Activated naive CD4-positive, alpha-beta T cell treated with anti-CD3 and anti-CD28 coated beads, Interleukin-2, amount 50 U/mL, for 72 hours (primary cell): ENCODE measurements at places on chromosomes 16 and 17. TPM values are rescaled to one million over a fixed set of nuclear protein-coding genes. Genes with fewer than 3 reads are reported as not detected.
A peak's percentile ranks its signal among the peaks of the same experiment; 100 is the strongest.

HBM gene
- total RNA-seq: not detected

DNA sequence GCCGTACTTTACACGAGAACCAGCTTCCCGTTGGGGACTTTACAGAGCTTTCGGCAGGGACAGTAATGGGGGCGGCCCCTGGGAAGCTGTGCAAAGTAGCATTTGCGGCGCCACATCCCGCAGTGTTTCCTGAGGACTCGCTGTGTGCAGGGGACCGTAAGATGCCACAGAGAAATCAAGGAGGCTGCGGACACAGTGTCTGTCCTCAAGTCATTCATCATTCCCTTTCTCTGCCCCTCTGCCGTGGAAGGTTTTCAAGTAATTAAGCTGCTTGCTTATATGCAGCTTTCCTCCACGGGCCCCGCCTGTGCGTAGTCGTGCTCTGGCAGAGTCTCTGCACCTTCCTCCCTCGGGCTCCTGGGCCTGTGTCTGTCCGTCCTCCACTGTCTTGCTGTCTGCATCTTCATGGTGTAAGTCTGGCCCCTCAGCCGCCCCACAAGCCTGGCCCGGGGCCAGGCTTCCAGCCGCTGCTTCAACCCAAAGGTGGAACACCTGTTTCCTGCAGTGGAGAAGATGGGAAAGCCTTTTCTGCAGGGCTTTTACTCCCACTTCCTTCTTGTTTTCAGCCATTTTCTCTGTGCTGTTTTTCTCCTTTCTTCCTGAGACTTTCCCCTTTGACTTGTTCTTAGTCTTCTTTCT is 216.9 kb upstream of the CHMP6 start:
- peak; percentile 34 for DNase-seq

STH gene
- not detected for total RNA-seq

DNA sequence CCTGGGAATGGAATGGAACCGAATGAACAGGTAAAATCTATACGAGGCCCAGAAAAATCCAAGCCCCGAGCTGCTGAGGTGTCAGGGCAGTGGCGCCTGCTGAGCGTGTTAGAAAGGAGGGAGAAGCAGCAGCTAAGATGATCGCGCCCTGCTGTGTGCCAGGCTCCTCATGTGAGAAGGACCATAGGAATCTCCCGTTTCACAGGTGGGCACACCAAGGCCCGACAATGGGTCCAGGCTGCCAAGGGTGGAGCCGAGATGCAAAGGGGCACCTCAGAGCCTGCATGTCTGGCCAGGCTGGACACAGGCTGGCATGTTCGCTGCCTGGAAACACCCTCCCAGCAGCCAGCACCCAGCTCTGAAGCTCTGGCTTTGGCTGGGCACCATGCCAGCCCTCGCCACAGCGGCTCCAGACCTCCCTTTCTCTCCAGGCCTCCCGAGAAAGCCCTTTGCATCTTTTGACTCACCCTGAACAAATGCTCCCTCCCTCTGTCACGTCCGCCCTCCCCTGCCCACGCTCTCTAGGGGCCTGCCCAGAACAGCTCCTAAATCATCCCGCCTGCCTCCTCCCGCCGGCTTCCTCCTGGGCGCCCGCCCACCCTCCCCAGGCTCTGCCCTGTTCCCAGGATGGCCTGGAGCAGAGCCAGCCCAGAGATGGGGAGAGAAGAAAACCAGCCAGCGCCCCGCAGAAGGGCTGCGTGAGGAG is 217.8 kb upstream of the GSE1 start:
- peak; percentile 1 for DNase-seq

ZNRF1 gene
- 45.1 TPM for total RNA-seq

GOT2 gene
- total RNA-seq: 116 TPM

DNA sequence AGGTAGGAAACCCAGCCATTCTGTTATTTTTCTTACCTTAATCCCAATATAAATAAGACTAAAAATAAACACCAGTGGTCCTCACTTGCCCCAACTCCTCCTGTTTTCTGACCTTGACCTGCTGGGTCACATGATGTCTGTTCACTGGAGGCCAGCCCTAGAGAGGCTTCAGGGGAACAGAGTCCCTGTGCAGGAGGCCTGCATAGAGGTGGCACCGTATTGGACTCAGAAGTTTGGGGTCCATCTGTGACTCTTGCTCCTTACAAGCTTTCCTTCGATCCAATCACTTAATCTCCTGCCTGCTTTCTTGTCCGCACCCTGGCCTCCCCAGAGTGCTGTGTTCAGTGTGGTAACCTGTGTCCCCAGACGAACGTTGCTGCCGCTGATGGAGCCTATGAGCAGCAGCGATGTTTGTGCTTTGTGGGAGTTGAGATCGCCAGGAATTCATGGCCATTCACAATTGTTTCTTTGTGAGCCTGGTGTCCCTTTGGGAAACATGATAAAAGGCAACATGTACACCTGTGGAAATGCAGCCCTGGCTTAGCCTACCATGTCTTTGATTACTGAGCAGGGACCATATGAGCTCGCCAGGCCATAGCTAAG is 4.7 kb downstream of the IGSF6 start:
- no peak for DNase-seq

RNF227 gene
- 4.8 TPM for total RNA-seq

- no peak for DNase-seq
Observed at GRCh38 chr16:67169011-67169451, 1.3 kb upstream of the NOL3 start.

DNA sequence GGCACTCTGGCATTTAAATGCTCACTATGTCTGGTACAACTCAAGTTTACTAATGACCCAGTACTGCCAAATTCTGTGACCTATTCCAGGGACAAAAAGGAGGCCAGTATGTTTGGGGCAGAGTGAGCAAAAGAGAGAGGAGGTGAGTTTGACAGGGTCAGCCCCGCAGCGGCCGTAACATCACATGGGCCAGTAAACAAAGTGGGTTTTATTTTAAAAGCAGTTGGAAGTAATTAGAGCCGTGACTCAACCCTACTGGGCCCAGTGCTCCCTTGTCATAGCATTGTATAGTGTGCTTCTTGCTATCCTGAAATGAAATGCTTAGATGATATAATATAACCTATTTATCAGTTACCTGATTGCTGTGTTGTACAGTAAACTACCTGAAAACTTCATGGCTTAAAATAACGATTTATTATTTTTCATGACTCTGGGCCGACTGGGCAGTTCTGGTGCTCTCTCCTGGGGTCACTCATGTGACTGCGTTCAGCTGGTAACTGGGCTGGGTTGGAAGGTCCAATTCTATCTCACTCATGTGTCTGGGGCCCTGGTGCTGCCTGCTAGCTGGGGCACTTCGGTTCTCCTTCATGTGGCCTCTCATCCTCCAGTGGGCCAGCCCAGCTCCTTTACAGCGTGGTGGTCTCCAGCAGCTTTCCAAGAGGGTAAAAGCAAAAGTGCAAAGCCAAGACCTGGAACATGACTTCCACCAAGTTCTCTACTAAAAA is 27.4 kb downstream of the IQCK start:
- no peak for DNase-seq

- DNase-seq: no peak
Observed at GRCh38 chr16:13829697-13830299, 90.2 kb upstream of the ERCC4 start.

DNA sequence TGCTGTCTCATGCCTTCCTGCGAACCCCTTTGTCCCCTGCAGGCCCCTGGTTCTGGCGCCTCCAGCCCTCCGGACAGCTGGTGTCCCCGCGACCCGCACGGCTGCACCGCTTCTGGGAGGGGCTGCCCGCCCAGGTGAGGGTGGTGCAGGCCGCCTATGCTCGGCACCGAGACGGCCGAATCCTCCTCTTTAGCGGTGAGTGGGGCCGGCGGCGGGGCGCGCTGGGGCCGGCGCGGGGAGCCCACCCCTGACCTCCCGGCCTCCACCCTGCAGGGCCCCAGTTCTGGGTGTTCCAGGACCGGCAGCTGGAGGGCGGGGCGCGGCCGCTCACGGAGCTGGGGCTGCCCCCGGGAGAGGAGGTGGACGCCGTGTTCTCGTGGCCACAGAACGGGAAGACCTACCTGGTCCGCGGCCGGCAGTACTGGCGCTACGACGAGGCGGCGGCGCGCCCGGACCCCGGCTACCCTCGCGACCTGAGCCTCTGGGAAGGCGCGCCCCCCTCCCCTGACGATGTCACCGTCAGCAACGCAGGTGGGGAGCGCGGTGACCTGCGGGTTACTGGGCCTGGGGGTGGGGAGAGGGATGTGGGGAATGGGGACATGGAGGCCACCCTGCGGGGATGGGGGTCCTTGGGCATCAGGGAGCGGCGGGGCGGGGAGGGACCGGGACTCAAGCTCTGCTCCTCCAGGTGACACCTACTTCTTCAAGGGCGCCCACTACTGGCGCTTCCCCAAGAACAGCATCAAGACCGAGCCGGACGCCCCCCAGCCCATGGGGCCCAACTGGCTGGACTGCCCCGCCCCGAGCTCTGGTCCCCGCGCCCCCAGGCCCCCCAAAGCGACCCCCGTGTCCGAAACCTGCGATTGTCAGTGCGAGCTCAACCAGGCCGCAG is 7.1 kb upstream of the IL32 start:
- no peak for DNase-seq

CCL8 gene
- not detected for total RNA-seq

DNA sequence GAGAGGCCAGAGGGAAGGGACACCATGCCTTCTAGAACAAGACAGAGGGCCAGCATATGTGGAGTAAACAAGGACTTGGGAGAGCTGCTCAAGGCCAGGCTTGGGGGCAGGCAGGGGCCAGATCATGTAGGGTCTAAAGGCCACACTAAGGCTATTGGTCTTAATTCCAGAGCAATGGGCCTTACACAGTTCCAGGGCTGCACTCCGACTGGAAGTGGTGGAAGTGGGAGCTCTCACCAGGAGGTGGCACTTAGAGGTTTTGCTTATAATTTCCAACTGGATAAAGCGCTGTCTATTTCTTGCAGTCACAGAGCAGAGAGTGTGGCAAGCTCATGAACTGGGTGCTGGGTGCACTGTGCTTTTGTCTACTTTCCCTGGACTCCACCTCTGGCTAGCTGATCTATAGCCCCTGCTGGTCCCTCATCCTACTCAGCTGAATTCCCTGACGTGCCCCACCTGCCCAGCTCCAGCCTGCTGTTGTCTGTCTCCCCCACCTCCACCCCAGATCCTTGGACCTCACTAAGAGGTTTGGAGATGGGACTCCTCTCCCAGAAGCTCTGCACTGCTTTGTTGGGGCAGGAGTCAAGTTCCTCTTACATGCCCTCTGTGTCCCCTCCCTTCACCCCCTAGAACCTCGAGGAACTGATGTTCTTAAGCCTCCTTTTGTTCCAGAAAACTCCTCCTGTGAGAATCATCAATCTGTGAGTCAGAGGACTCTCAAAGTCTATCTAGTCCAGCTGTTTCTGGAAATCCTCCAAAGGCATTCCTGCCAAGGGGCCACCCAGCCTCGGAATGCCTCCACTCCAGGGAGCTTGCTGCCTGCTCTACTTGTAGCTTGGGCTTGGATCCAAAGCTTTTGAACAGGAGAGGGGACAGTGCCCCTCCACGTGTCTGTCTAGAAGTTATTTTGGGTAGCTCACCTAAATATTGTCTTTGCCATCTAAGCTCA is 48.1 kb upstream of the KSR1 start:
- DNase-seq: no peak

GRCh38 chr17:278676-279059 is 73.9 kb downstream of the RPH3AL start:
- no peak for DNase-seq

GRCh38 chr17:31917065-31917529 is 15.6 kb upstream of the UTP6 start:
- DNase-seq: no peak

GAS2L2 gene
- total RNA-seq: not detected

DNA sequence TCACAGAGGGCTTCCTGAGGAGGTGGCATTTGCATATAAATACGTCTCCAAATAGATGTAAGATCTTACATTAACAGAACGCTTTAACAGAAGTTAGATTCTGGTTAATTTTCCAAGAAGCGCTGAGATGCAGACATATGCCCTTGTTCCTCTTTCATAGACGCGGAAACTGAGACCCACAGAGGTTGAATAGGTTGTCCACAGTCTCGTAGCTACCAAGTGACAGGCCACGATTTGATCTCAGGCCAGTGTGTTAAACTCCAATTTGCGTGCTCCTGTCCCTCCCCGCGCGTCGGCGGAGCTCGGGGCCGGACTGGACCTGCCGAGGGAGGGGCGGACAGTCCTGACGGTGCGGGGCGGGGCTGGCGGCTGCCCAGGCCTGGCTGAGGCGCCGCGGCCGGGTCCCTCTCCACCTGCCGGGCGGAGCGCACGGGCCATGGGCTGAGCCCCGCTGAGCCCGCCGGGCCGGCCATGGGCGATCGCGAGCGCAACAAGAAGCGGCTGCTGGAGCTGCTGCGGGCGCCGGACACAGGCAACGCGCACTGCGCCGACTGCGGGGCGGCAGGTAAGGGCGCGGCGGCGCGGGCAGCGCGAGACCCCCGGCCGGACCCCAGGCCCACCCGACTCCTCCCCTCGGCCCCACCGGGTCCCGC is at the start of gene ADAP2:
TSS of gene ADAP2 (plus strand) at position 402 of the 653 bp plus-strand sequence. CDS start at position 472, 70 bp downstream.
- DNase-seq: no peak

DNA sequence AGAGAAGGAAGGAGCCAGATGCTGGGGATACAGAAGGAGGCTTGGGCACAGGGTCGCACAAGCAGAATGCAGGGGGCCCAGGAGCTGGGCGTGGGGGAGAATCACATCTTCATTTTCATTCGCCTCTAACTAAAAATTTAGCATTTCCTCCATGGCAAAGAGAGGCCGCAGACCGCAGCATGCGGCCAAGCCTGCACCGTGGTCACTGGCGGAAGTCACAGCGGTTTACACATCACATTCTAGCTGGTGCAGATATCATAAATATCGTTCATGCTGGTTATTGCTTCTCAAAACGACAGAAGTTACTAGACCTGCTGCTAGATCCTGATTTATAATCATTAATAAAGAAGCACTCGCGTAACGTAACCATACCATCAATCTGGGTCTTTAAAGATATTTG is 162.0 kb downstream of the NTN1 start:
- no peak for DNase-seq

DNA sequence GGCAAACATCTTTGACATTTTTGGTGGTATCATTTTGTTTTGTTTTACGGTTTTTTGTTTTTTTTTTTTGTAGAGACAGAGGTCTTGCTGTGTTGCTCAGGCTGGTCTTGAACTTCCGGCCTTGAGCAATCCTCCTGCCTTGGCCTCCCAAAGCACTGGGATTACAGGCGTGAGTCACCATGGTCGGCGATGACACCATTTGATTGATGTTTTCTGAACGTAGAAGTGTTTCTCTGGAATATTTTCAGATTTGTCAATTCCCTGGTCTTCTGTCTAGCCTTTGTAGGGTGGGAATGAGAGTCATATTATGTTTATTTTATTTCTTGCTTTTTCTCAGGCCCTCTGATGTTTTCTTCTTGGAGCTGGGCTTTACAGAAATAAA is 32.2 kb upstream of the BRD7 start:
- DNase-seq: no peak

DNA sequence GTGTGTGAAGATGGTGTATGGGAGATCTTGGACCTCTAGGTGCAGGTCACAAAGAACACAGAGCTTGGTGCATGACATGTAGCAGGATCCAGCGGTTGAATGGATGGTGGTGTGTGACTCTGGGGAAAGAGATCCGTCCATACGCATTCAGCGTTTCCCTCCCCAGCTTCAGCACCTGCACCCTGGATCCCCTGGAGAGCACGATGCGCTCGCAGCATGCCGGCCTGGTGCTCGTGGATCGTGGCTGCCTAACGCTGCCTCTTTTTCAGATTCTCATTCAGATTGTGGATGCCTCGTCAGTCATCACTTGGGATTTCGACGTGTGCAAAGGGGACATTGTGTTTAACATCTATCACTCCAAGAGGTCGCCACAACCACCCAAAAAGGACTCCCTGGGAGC is 70.9 kb downstream of the SEC14L1 start:
- DNase-seq: no peak
